ENCODE measurements at places on chromosomes 6 and 20.

DNA sequence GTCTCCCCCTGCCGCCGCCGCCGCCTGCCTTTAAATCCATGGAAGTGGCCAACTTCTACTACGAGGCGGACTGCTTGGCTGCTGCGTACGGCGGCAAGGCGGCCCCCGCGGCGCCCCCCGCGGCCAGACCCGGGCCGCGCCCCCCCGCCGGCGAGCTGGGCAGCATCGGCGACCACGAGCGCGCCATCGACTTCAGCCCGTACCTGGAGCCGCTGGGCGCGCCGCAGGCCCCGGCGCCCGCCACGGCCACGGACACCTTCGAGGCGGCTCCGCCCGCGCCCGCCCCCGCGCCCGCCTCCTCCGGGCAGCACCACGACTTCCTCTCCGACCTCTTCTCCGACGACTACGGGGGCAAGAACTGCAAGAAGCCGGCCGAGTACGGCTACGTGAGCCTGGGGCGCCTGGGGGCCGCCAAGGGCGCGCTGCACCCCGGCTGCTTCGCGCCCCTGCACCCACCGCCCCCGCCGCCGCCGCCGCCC, 474 bp downstream of the CEBPB start:
- peak; percentile 63 for DNase-seq

- DNase-seq: no peak
Observed at GRCh38 chr6:131013495-131013894, 49.5 kb downstream of the EPB41L2 start.

DNA sequence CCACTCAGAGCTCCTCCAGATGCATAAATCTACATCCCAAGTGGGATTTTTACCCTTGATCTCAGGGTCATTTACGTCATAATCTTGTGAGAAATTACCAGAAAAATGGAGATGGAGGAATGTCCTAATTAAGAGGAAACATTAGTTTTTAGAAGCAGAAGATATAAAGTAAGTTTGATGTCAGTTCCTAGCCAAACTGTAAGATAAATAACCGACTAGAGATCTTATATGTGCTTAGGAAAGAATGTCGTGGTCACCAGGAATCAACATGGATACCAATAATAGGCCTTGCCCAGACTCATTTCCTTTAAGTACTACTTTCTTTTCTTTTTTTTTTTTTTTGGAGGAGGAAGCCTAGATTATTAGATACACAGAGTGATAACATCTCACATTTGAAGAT, 186.9 kb downstream of the UTRN start:
- no peak for DNase-seq

- DNase-seq: no peak
Observed at GRCh38 chr20:54110041-54110440, 39.6 kb upstream of the BCAS1 start.

GRCh38 chr6:13708736-13709135, 2.9 kb downstream of the RANBP9 start:
- no peak for DNase-seq

- DNase-seq: no peak
Observed at GRCh38 chr6:150541576-150541975, 58.1 kb upstream of the PLEKHG1 start.

GRCh38 chr6:144478483-144478882, 193.3 kb downstream of the UTRN start:
- DNase-seq: no peak

DNA sequence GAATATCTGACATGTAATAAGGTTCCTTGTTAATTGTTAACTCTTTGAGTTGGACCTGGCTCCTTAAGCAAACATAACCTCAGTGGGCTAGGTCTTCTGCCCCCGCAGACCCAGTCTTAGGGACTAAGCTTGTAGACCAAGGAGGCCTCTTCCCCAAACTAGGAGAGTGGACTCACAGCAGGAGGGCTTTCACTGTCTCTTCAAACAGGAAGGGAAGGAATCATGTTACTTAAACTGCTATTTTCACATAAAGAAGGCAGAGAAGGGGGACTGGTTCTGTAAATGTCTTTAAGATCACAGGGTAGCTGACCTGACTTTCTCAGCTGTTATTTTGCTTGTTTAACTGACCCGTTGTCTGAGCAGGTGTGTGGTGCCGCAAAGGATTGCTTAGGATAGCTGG, 34.9 kb upstream of the PRDM1 start:
- no peak for DNase-seq

DNA sequence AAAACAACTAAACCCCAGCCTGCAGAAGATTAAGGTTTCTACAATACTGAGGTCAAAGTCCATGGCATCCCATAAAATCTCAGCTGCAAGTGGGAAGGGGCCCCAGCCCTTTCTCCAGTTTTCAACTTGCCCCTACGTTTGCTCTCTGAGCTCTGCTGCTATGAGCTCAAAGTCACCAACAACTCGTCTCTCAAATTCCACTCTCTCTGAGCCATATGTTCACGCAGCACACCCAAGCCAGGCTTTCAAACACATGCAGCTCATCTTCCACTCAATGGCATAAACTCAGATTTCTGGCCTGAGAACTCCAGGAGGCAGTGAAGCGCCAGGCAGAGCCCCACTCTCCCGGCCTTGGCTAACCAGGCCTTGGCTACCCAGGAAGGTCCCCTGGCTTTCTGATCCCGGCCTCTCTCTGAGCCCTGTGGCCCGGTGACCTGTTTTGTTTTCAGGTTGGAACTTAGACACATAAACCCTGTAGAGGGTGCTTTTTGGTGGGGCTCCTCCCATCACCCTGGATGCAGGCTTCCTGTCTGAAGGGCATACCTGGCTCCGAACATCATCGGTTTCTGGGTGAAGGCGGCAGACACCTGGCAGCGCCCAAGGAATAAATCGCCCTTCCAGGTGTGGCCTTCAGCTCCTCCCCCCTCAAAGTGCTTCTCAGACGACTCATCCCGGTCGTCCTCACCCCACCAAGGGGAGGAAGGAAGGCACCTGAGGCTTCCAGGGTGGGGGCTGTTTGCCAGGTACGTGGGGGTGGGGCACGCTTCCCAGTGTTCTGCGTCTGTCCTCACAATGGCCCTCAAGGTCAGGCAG, 12.4 kb downstream of the SLC22A23 start:
- no peak for DNase-seq

GRCh38 chr6:157023958-157024357, 246.8 kb downstream of the ARID1B start:
- no peak for DNase-seq

DNA sequence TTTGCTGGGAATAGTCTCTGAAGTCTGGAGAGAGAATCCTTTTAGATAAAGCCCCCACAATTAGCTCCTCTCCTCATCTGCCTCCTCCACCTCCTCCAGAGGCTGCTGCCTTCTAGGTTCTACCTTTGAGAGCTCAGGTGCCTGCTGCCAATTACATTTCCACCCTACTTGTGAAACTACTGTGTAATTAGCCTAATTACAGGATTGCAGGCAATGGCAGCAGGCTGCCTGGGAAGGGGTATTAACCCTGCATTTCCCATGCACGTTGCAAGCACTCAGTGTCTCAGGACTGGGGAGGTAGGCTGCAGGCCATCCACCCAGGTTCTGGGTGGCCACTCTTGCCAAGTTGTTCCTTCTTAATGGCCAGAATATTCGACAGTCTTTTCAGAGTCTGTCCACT, 215.6 kb upstream of the ZNF217 start:
- no peak for DNase-seq

DNA sequence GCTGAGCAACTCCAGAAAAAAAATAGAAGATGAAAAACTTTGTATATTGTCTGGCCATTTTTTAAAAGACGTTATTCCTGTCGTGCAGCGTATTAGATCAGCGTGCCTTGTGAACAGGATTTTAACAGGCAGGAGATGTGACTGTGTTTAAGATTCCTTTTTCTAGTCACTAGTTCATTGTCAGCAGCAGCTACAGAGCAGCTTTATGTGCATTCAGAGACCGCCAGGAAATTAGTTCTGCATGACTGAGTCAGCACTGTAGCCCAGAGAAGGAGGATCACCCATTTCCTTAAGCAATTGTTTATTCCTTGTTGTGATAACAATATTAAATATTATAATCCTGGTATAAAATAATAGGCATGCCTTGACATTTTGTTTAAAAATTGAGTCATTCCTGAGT, 75.4 kb upstream of the ADGRB3 start:
- no peak for DNase-seq

DNA sequence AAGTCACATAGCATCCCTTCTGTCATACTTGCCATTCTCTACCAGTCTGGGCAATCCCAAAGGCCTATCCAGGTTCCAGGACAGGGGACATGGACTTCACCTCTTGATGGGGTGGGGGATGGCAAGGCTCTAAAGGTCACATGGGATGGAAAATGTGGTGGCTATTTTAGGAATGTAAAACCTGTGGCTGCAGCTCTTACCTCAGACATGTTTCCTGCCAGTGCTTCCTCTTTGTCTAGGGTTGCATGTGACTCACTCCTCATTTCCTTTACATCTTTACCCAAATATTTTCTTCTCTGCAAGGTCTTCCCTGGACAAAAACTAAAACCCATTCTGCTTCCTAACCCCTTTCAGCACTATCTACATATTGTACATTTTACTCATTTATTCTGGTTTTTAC, 135.7 kb downstream of the BTBD3 start:
- no peak for DNase-seq

GRCh38 chr6:145609521-145609920, 125.8 kb downstream of the EPM2A start:
- no peak for DNase-seq

DNA sequence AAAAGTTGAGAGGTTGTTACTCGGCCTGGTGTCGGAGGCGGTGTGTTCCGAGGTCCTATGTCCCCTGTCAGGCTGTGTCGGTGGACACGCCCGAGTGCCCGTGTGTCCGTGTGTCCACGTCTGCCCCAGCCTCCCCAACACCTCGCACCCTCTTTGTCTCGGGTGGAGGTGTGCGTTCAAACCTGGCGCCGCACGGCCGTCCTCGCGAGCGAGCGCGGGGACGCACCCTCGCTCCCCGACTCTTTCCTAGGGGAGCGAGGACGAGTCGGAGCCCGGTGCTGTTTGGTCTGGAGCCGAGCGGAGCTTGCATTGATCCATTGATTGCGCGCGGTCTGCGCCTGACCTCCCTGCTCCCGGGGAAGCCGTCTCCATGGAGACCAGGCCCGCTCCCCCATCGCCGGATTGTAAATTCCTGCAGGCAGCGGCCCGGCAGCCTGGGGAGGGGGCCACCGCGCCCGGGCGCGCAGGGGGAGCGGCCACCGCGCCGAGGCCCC, 411 bp upstream of the SCUBE3 start:
- no peak for DNase-seq

GRCh38 chr6:34527751-34528670, 28.1 kb downstream of the SPDEF start:
- DNase-seq: no peak

DNA sequence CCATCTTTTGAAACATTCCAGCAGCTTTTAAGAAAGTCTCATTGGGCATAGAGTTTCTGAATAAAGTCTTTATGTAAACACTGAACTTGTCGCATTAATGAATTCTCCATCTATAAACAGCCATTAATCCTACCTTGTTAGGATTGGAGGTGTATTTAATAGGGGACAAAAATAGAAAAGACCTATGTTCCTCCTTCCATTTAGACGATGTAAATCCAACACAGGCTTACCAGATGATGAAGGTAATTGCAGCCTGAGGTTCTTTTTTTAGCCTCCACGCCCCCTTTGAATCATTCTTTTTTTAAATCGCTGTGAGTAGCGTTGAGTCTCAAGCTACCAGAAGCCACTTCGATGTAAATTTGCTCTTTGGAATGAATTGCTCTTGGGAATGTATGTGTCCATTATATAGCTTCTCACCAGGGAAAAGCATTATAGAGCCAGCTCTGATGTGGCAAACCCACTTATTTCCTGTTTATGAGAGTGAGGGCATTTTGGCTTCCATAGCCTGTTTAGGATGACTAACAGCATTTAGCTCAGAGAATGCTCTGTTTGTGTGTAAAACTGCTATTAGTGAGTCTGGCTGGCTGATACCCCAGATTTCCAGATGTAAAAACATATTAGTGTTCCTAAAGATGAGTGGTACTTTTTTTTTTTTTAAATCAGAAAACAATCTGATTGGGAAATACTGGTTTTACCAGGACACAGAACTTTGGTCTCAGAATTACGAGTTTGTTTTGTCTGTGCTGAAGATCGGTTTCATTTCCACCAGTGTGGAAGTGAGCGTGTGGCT, 74.9 kb upstream of the CLDN20 start:
- DNase-seq: no peak

- DNase-seq: no peak
Observed at GRCh38 chr6:138988469-138988834, 399 bp upstream of the REPS1 start.

GRCh38 chr20:17810062-17810631, 110.4 kb downstream of the BANF2 start:
- DNase-seq: no peak

- no peak for DNase-seq
Observed at GRCh38 chr20:16615199-16615598, 42.0 kb upstream of the KIF16B start.

DNA sequence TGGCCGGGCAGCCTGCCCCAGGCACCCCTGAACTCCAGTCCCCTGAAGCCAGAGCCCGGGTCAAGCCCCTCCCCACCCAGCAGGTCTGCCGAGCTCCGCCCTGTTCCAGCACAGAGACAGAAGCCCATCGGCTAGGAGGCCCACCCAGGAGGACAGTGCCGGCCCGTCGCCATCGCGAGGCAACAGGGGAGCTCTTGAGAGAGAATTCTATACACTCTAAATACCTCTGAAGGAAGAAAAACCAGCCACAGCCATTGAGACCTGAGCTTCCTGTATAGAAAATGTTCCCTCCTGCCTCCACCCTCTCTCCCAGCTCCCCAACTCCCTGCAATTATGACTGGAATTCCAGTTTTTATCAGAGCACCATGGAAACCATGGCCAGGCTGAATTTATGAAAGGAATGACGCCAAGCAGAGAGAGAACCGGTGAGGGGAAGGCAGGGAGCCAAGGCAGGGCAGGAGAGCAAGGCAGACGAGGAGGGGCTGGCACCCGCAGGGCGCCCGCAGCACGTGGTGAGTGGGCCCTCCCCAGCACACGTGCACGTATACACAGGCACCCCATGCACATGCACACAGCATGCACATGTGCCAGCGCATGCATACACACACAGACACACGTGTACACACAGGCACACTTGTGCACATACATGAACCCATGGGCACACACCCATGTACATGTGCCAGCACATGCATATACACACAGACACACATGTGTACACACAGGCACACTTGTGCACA, 27.6 kb upstream of the MRGBP start:
- DNase-seq: no peak

GRCh38 chr6:160679402-160679769, 15.3 kb upstream of the LPA start:
- DNase-seq: no peak

DNA sequence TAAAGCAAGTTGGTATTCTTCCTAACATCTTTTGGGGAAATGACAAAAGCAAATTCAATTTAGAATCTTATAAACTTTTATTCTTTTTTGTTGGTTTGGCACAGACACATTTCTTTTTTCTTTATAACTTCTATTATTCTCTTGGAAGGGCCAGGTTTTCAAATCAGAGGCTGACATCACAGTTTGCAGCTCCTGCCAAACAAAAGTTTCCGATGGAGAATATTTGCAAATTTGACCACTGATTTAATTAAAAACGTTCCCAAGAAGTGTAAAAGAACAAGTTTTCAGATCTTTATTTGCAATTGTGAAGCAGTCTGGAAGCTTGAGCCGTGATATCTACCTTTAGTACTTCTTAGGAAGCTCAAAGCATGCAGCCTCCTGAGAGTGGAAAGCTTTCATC, 53.8 kb upstream of the CD83 start:
- no peak for DNase-seq

- DNase-seq: peak; percentile 28
Observed at GRCh38 chr6:135030532-135031178, 24.0 kb downstream of the HBS1L start.

- DNase-seq: peak; percentile 14
Observed at GRCh38 chr6:99151634-99152346, 197.7 kb downstream of the FAXC start.

- no peak for DNase-seq
Observed at GRCh38 chr6:328136-328670, 35.9 kb downstream of the DUSP22 start.

GRCh38 chr20:61424628-61425420, 172.8 kb downstream of the CDH4 start:
- DNase-seq: no peak

Data from stimulated activated CD4-positive, alpha-beta T cell treated with anti-CD3 and anti-CD28 coated beads, Interleukin-4, amount 100 ng/mL, for 4 hours (primary cell).